Posterior vena cava (tissue), 2 donors: ENCODE measurements at places on chromosomes 7 and 10. TPM values are rescaled to one million over a fixed set of nuclear protein-coding genes. Genes with fewer than 3 reads are reported as not detected.

DNA sequence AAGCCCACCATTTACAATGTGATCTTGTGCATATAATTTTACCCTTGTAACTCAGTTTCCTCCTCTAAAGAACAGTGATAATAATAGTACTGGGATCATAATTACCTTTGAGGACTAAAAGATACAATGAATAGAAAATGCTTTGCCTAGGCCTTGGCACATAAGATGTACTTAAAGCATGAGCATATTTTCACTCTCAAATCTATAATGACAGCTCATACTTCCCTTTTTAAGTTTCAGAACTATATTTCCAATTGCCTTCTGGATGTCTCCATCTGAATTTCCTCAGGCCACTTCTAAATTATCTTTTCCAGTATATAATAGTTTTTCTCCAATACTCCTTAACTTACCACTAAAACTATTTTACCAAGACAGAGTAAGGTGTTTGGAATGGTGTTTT is 13.3 kb upstream of the ITGB8 start:
- no peak for DNase-seq

GRCh38 chr10:69769395-69769992 is 32.2 kb upstream of the COL13A1 start:
- DNase-seq = peak; percentile 83

DNA sequence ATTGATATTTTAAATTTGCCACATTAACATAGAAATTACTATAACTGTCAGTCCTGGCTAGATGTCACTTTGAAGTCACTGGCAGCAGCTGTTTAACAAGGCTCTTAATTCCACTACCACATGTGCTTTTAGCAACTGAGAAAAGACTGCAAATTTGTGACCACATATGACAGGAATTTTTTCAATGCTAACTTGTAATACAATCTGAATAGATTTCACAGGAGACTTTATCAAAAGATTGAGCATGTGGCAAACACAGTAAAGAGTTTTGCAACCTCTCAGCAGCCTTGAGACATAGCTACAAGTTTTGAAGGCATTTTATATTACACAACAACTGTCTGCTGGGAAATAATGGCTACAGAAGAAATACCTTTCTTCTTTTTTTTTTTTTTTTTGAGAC is 73.0 kb downstream of the MICU1 start:
- DNase-seq = no peak

GRCh38 chr7:113144817-113145216 is 26.5 kb upstream of the SMIM30 start:
- no peak for DNase-seq

Gene SEMA3A
- 19.4 TPM for total RNA-seq

- DNase-seq = no peak
Observed at GRCh38 chr7:5043661-5044060, 2.0 kb upstream of the RBAK start.

Gene PWWP2B
- total RNA-seq = 10.4 TPM

Gene GALNT17
- 24.7 TPM for total RNA-seq

- DNase-seq = no peak
Observed at GRCh38 chr7:98877692-98878364, 504 bp upstream of the TRRAP start.
